Sciatic nerve (tissue), 2 donors: ENCODE measurements at places on chromosomes 4 and X.

- DNase-seq, result no peak
Measured at GRCh38 chr4:100169491-100170485, 20.5 kb downstream of the DDIT4L start.

DNA sequence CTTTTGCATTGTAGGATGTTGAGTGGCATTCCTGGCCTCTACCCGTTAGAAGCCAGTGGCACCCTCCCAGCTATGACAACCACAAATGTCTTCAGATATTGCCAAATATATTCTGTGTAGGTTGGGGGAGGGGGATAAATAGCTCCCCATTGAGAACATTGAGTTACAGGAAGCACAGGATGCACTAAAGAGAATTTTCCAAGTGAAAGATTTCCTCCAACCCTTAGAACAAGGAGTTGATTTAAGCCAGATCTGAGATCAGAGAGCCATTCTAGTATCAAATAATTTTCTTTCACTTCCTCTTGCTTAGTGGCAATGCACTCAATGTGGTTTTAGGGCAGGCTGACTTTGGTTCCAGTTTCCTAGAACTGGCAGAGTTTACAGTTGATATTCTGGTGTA lies 436.6 kb downstream of the C4orf33 start:
- DNase-seq, result no peak

DNA sequence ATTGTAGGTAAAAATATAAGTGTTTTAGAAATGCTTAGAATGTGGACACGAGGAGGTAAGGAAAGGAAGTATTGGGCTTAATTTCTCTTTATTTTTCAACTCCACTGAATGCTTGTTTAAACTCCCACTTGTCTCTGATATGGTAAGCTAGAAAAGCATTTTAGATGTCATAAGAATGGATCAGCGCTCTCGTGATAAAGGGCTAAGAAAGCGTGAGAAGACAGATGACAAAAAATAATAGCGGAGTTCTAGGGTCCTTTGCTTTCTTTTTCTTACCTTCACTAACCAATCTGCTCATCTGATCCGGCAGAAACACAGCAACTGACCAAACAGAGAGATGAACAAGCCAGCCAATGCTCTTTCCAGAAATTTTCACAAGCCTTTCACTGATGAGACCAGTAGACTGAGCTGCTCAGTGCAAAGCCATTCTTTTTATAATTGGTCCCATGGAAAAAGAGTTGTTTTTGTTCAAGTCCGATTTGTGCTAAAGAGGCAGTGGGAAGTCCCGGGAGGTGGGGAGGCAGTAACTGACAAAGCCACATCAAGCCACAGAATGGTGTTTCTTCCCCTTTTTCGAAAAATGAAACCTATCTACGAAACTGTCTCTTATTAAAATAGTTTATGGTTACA lies at the start of gene TASL:
Gene TASL (minus strand): TSS at position 405 of the 630 bp plus-strand sequence. CDS start 17,411 bp downstream, outside the sequence.
- no peak for DNase-seq

- DNase-seq, result no peak
Measured at GRCh38 chrX:68652326-68653170, 5.1 kb downstream of the STARD8 start.

- no peak for DNase-seq
Measured at GRCh38 chr4:170157670-170158069, 67.9 kb upstream of the AADAT start.

GRCh38 chr4:38368613-38369012 lies 295.4 kb upstream of the KLF3 start:
- no peak for DNase-seq

GRCh38 chr4:169074117-169074516 lies 64.1 kb upstream of the CBR4 start:
- no peak for DNase-seq

DNA sequence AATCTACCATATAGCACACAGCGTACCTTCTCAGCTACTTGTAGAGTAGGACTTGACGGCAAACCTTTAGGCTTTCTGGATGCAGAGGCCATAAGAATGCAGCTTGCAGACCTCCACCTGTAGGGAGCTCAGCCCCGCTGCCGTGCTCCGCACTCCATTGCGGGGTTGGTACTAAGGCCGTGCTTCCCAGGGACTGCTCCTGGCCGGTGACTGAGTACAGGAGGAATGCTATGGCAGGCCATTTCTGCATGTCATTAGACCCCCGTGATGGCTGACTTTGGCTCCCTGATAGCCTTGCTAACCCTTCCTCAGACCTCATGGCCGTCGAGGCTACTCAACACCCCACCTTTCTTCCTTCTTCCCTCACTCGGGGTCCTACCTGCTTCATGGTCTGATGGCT lies 26.4 kb downstream of the TIGD2 start:
- DNase-seq, result no peak

DNA sequence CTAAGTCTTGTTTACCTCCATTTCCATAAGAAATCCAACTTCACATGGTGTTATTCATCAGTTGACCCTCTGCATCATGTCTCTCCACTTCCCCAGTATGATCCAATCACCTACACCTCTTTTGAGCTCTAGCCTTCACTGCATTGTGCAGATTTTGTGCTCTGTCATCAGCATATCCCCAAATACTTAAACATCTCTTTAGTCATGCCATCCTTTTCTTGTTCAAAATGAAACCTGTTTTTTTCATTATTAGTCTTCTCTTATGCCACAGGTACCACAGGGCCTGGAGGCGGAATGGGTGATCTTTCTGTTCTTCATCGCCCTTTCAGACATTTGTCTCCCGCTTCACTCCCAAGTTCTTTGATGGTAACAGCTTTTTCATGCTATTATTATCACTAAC lies 382.7 kb upstream of the GALNTL6 start:
- no peak for DNase-seq

GRCh38 chr4:110195561-110196205 lies 2.7 kb downstream of the ELOVL6 start:
- DNase-seq, result no peak

- no peak for DNase-seq
Measured at GRCh38 chr4:20995610-20996009, 295.4 kb downstream of the PACRGL start.

GRCh38 chrX:132718431-132718958 lies 229.7 kb upstream of the MBNL3 start:
- no peak for DNase-seq
